Inflammatory macrophage (primary cell): ENCODE measurements at places on chromosomes 4 and X.

- DNase-seq, result peak; percentile 13
Observed at GRCh38 chrX:13742397-13743176, 8.0 kb downstream of the OFD1 start.

DNA sequence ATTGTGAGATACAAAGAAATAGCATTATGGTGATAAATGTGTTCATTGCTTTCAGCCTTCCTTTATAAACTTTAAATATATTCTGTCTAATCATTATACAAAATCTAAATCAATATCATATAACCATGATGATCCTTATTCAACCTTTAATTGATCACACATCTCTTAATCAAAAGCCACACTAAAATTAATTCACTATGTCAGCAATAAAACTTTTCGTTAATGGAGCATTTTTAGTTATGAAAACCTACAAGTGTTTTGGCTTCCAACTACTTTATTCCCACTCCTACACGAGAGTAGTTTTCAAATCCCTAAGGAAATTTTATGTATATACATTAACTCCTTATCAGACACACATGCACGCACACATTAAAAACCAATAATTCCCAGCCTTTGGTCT is 530.2 kb downstream of the KCTD8 start:
- no peak for DNase-seq

DNA sequence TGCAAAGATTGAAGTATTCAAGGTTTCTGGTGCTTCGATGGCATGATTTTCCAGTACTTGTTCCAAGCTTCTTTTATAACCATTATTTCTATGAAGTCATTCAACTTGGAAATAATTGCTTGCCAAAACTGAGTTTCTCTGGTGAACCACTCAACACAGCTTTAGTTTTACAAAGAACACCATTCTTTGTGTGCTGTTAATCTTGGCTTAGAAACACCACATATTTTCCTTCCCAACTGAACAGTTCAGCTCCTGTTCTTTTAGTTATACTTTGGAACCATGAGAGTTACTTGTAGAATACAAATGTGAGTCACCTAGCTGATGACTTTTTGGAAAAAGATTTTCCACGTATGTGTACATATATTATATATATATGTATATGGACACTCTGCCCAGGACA is 32.7 kb downstream of the TMEM47 start:
- no peak for DNase-seq

DNA sequence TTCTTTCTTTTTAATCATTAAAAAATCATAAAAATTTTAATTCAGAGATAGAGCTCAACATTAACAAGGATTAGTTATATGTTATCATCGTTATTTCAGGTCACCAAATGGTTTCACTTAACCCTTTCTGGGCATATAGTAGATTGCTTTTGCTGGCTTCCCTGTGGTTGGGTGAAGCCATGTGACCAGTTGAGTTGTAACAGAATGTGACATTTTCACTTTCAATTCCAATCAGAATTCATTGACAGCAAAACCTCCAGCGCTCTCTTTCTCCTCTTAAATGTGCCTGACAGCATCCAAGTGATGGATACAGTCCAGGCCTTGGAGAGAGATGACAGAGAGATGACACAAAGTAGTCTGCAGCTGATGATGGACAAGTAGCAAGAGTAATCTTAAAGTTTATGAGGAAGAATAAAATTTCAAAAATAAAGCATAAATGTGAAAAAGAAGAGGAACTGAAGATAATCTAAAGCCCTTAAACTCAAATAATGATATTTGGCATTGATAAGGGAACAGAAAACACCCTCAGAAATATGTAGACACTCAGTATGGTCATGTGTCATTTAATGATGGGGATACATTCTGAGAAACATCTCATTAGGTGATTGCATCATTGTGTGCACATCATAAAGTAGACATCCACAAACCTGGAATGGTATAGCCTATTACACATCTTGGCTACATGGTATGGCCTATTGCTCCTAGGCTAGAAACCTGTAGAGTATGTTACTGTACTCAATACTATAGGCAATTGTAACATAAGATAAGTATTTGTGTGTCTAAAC is 92.3 kb upstream of the QRFPR start:
- DNase-seq, result no peak

- DNase-seq, result no peak
Observed at GRCh38 chrX:101450085-101450484, 35.2 kb upstream of the ARMCX4 start.

GRCh38 chrX:73913580-73913979 is 350.6 kb downstream of the CHIC1 start:
- no peak for DNase-seq

DNA sequence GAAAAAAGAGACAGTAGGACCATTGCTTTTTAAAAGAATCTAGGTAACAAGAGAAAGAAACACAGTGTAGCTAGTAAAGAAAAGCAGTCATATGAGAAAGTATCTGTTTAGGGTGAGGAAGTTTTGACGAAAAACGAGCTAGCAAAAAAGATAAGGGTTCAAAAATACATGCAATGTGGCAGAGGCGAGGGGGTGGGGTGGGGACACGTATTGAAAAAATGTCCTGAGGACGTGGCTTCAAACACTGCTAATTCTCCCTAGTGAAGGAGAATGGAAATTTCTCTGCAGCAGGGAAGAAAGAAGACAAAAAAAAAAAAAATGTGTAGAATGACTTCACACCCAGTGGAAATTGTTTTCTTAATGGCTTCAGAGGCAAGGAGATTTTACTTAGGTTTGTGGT is 856.4 kb upstream of the INTU start:
- DNase-seq, result no peak

DNA sequence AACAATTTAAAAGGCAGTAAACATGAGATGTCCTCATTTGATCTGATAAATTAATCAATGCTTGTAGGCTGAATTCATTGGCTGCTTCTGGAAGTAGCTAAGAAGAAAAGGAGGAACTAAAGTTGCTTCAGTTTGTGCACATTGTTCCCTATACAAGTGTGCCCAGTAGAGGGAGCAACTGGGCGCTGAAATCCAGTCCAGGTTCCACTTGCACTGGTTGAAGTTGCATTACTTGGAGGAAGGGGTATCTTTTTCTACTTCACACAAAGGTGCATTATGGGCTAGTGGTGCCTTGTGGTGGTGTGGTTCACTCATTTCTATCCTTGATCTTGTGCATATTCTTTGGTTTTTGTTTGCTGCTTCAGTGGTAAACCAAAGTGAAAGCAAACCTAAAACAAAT is 67.9 kb upstream of the SOX3 start:
- DNase-seq, result peak; percentile 31

DNA sequence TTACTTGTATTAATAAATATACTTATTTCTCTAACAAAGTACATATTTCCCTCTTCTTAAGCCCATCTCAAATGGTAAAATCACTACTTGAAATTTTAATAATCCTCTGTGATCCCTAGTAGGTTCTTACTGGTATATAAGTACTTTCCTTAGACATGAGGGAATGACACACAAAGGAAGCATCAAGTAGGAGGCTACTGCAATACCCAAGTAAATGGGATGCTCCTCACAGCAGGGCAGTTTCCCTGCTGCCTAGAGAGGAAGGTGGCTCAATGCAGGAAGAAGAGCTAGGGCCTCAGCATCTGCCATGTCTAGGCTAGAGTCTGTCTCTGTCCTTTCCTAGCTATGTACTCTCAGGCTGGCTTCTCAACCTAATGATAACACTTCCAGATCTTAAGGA is 122.1 kb upstream of the DIPK2B start:
- DNase-seq, result peak; percentile 7

DNA sequence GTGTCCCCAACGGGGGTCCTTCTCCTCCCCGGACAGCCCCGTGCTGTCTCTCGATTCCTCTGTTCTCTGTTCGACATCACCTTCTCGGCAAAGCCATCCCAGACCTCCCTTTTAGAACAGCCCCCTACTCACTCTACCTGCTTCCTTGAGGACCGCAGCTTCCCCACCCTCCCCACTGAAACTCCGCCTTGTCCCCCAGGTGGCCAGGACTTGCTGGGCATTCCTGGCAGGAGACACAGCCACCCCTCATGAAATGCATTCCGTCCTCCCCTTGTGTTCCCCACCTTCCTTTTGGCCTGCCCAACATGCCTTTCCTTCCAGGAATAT is 34.8 kb upstream of the GPR78 start:
- DNase-seq, result no peak

DNA sequence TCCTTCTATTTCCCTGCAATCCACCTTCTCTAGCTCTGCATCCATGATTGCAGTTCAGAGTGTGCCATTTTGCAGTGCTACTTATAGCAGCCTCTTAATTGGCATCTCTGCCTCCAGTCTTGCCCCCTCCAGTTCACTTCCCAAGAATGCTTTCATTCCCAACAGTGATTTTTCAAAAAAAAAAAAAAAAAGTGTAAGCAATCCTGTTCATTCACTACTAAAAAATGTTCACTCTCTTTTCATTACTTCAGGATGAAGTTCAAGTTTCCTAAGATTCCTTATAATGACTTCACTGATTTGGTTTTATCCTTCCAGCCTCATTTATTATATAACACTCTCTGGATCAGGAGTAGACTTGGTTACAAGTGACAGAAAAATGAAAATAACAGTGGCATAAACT is 124.7 kb upstream of the LNX1 start:
- DNase-seq, result no peak

GRCh38 chrX:150198776-150199175 is 164.3 kb upstream of the MAMLD1 start:
- DNase-seq, result no peak

DNA sequence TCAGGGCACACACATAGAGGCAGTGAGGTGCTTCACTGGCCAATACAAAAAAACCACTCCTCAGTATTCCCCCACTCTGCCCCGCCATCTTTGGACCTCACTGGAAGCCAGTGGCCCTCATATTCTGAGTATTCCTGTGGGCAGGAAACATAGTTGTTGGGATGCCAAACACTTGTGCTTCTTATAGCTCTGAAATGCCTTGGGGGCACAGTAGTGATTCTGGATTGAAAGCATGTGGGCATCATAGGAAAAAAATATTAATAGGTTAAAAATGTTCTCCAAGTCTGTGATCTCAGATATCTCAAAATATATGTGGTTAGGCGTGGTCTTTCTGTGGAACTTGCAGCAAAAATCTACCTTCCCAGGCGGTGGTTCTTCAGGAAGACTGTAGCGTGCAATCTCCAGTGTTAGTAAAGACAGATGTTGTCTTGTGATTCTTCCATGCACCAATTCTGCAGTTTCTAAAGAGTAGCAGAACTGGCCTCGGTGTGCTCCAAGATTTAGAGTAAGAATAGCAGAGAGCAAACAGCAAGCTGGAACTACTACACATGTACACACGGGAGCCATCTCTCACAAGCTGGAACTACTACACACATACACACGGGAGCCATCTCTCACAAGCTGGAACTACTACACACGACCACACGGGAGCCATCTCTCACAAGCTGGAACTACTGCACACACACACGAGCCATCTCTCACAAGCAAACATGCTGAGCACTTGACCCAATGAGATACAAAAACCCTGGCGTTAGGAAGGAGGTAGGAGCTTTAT is 8.0 kb upstream of the TENM3 start:
- no peak for DNase-seq

GRCh38 chrX:42189576-42189975 is 266.2 kb upstream of the CASK start:
- no peak for DNase-seq

DNA sequence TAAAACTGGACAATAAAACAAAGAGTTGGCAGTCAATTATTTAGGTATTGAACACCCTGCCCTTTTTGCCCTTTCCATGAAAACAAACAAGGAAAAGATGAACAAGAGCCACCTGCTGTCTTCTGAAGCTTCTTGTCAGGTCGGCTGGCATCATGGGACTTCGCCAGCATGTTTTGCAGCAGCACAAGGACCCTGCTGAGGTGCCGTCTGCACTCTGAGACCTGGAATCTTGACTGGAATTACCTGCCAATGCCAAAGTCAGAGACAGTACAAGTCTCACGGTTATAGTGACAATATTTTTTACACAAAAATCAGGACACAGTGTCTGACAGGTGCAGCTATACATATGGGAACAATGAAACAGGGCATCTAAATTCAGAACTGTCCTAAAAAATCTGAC is 284.5 kb downstream of the GASK1B start:
- DNase-seq, result no peak

GRCh38 chr4:113678641-113679040 is 82.9 kb downstream of the CAMK2D start:
- DNase-seq, result no peak

- no peak for DNase-seq
Observed at GRCh38 chr4:103498161-103499070, 221.4 kb downstream of the TACR3 start.
